ENCODE measurements at places on chromosomes 12 and 14.

- no peak for DNase-seq
Observed at GRCh38 chr12:123468786-123469185, 10.8 kb downstream of the SNRNP35 start.

DNA sequence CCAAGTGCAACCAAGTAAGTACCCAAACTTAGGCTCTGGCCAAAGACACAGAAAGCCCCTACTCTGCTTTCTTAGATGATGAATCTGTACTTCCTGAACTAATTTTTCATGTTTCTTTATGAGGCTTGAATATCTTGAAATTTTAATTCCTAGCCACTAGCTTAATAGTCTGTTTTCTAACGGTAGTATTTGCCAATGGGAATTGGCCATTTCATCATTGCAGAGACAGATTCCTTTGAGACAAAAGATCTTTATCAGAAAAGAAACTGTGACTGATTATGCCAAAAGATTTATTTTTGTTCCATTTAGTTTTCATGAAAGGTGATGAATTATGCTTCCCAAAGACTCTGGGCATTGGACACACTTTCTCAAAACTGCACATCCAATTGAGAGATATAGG lies 48.7 kb downstream of the DAD1 start:
- no peak for DNase-seq

DNA sequence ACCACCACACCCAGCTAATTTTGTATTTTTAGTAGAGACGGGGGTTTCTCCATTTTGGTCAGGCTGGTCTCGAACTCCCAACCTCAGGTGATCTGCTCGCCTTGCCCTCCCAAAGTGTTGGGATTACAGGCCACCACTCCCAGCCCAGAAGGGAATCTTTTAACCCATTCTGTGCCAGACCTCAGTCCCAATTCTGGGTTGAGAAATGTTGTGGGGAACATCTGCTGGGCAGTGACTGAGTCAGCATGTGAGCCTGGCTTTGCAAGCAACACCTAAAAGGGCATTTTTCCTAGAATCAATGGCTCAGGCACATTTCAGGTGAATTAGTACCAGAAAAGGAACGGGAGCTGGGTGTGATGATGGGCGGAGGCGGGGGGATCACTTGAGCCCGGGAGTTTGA lies 7.6 kb upstream of the SPATS2 start:
- DNase-seq, result no peak

- DNase-seq, result no peak
Observed at GRCh38 chr14:101476258-101476915, 84.9 kb upstream of the DIO3 start.

DNA sequence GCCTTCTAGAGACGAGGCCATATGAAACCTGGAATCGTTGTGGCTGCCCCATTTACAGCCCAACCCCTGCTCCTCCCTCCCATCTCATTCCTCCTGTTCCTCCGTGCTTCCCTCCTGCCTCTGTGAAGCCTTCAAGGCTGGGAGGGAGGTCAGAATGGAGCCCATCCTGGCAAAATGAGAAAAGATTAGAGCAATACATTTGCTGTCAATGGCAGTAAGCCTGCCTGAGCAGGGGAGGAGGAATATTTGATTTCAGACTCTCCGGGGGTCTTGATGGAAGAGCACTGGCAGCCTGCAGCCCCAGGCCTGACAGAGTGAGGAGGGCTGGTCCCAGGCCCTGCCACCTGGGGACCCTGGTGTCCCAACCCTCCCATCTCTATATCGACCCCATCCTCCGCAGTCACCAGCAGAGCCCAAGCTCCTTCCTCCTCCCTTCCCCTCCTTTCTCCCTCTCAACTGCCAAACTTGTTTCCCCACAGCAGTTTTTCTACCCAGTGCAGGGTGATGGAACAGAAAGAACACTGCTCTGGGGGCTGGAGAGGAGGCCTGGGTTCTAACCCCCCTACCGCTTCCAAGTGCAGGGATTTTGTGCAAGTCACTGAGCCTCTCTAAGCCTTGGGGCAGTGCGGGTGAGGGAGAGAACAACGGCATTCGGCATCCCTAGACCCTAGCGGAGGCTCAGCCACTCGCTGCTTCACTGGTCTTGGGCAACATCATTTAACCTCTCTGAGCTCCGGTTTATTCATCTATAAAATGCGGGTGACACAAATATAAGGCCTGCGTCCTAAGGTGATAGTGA lies 16.0 kb upstream of the RACGAP1 start:
- DNase-seq, result no peak

- no peak for DNase-seq
Observed at GRCh38 chr14:31418440-31418839, 1.9 kb downstream of the HEATR5A start.

GRCh38 chr12:107167756-107168155 lies 74.4 kb upstream of the CRY1 start:
- no peak for DNase-seq

DNA sequence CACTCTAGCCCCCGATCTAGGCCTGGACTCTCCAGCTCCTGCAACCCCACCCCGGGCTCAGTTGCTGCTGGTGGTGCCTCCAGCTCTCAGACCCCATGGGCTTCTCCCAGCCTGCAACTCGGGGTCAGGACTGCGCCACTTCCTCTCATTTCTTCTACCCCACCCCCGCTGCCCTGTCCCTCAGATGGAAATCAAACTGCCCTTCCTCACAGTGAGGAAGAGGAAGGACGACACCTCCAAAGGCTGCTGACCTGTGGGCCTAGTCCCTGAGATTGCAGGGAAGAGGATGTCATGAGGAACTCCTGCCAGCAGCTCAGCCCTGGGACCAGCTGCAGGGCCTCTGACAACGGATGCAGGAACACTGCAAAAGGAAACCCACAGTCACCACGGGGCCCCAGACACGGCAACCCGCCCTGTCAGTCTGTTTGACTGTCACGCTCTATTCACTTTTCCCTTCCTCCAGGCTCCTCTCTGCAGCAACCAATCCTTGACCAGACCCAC lies 29.3 kb upstream of the PNMA1 start:
- no peak for DNase-seq

GRCh38 chr12:42789808-42790760 lies 200.5 kb upstream of the PRICKLE1 start:
- no peak for DNase-seq

DNA sequence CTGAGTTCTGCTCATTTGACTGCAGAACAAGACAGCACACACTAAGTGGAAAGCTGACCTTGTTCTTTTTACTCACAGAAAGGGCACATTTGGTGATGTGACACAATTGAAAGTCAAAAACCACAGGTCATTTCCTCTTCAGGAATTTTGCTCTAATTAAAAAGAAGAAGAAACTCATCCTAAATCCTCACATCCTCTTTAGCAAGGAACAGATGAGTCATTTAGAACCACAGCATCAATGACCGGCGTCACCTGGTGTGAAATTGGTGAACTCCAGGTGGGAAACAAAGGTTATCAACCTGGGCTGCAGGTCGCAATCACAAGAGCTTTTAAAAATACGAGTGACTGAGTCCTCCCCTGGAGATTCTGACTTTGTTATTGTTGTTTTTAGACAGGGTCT lies 2.9 kb upstream of the RNU6-8 start:
- DNase-seq, result no peak

DNA sequence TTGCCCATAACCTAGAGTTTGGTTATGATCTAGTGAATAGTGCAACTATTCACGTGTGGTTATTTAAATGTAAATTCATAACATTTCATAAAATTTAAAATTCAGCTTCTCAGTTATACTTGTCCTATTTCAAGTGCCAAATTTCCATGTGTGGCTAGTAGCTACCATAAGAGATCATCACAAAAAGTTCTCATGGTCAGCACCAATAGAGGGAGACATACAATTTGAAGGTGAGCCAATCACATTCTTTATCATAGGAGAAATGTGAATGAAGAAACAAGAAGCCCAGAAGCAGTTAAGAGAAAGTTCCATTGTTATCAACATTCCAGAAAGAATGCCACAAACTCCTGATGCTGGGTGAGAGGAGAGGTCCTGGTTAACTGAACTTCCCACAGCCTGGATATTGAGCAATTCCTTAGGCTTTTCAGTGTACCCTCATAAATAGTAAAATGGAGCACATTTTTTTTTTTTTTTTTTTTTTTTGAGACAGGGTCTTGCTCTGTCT lies 892.9 kb upstream of the USP15 start:
- DNase-seq, result no peak

Data from activated CD4-positive, CD25-positive, alpha-beta regulatory T cell treated with anti-CD3 and anti-CD28 coated beads, Interleukin-2, amount 50 U/mL, for 16 hours (primary cell).